EH (cell line): ENCODE measurements at places on chromosomes 7 and 10.
A peak's percentile ranks its signal among the peaks of the same experiment; 100 is the strongest.

- no peak for DNase-seq
These were observed 128.4 kb upstream of the SMIM30 start for GRCh38 chr7:113246738-113247137.

- DNase-seq, result peak; percentile 84
These were observed 410.1 kb downstream of the SUGCT start for GRCh38 chr7:40544871-40545303.

- no peak for DNase-seq
These were observed 16.2 kb upstream of the CRHR2 start for GRCh38 chr7:30698481-30698880.

DNA sequence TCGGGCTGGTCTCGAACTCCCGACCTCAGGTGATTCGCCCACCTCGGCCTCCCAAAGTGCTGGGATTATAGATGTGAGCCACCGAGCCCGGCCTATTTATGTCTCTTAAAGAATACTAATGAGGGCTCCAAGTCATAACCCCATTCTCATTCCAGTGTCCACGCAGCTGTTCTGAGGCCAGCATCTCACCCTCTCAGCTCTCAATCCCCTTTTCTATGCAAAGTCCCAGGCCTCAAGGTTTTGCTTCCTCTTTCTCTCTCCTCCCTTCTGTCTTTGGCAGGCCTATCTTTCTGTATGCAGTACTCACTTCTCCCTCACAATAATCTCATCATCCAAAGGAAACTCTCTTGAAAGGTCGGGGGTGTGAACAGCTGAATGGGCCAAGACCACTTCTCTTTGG lies 28.0 kb upstream of the VSIR start:
- DNase-seq, result no peak

GRCh38 chr10:70270952-70271351 lies 12.9 kb downstream of the NPFFR1 start:
- no peak for DNase-seq

DNA sequence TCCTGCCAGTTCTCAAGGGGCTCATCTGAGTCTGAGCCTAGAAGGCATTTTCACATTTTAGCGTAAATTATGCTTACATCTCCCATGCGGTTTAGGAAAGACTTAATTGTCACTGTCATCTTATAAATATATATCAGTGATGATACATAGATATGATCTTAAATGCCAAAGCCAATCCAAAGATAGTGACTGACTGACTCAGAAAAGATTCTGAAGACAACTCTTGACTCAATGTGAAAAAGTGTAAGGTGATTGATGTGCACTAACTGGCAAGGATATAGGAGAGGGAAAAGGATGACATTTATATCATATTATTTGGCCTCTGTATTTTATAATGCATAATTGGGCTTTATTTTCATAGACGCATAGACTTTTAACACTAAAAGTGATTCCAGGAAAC lies 84.9 kb upstream of the LRRN3 start:
- peak; percentile 17 for DNase-seq

DNA sequence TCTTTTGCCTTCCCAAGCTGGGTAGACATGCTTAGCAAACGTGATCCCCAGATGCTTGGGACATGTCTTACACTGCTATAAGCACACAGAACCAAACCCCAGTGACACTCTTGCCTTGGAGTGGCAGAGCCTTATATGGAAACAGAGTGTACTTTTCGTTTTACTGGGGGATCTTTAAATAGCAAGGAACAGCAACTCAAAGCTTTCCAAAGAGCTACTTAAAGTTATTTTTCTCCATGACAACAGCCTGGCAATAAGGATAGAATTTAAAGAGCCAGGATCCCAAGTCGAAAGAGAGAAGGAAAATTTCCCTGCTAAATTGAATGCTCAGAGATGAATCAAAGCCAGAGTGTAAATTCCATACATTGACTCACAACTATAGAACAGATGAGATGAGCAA lies 67.8 kb downstream of the ZNF365 start:
- DNase-seq, result peak; percentile 26

DNA sequence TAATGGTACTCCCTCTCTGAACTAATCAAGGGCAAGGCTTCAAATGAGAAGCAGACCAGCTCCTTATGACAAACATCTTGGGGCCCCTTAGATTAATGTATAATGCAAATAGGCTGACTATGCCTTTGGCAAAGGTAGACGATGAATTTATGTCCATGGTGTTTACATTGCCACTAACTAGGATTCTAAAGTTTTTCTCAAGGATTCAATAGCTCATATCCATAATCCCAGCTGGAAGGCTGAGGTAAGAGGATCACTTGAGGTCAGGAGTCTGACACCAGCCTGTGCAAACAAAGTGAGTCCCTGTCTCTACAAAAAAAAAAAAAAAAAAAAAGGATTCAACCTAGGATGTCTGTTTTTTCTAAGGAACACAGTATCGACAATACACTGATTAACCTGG lies 96.5 kb downstream of the ORC5 start:
- DNase-seq, result no peak

GRCh38 chr7:111677848-111678247 lies 115.6 kb upstream of the IMMP2L start:
- no peak for DNase-seq

- no peak for DNase-seq
These were observed 90.9 kb downstream of the CHST15 start for GRCh38 chr10:124002391-124003069.

DNA sequence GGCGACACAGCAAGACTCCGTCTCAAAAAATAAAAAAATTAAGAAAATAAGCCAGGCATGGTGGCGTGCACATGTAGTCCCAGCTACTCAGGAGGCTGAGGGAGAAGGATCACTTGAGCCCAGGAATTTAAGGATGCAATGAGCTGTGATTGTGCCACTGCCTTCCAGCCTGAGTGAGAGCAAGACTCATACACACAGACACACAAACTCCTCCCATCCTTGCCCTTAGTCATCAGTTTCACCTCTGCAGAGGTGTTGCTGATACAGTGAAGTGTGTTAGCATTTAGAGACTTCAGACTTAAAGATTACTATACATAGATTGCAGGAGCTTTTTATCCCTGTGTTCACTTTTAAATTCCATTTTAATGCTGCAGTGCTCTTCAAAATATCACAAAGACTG lies 5.5 kb upstream of the H2AZ2 start:
- DNase-seq, result no peak

- peak; percentile 59 for DNase-seq
These were observed 86.9 kb upstream of the ZNF438 start for GRCh38 chr10:31118556-31118955.
